ENCODE measurements at places on chromosomes 11 and 22. TPM values are rescaled to one million over a fixed set of nuclear protein-coding genes. Genes with fewer than 3 reads are reported as not detected.

OR51B4 gene
- total RNA-seq, result not detected

KDELR3 gene
- total RNA-seq, result 2.3 TPM

HEPHL1 gene
- 0.14 TPM for total RNA-seq

DEUP1 gene
- 0.33 TPM for total RNA-seq

NDUFV1 gene
- 126 TPM for total RNA-seq

NRIP3 gene
- total RNA-seq, result 1.2 TPM

NLRX1 gene
- total RNA-seq, result 5.1 TPM

PGA5 gene
- 0.19 TPM for total RNA-seq

ACRV1 gene
- total RNA-seq, result not detected

GRIA4 gene
- total RNA-seq, result under 0.01 TPM

OR51E2 gene
- under 0.01 TPM for total RNA-seq

C11orf91 gene
- total RNA-seq, result not detected

AMOTL1 gene
- total RNA-seq, result 31.8 TPM

DGAT2 gene
- 8.5 TPM for total RNA-seq

NAALAD2 gene
- total RNA-seq, result 0.47 TPM

OR5B3 gene
- not detected for total RNA-seq

All from thymus (tissue), 14 donors.